Right lobe of liver (tissue), 6 donors: ENCODE measurements at places on chromosomes 2 and 18.
A peak's percentile ranks its signal among the peaks of the same experiment; 100 is the strongest.

- DNase-seq: peak; percentile 37
These were observed 140.5 kb downstream of the TPGS2 start for GRCh38 chr18:36688020-36688965.

- no peak for DNase-seq
These were observed 126.4 kb upstream of the EPAS1 start for GRCh38 chr2:46170611-46171350.

DNA sequence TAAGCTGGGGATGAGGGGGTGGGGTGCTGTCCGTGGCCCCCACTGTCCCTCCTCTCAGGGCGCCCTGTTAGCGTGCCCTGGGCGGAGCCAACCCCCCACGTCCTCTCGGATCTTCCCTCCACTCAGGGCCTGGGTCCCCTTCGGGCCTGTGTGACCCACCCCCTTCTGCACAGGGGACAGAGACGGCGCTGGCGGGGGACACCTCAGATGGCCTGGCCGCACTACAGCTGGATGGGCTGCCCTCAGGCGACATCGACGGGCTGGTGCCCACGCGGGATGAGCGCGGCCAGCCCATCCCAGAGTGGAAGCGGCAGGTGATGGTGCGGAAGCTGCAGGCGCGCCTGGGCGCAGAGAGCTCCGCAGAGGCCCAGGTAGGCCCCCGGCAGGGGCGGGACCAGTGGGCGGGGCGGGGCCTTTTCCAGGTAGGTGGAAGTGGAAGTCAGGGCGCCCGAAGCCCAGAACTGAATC, 9.9 kb upstream of the KLHL30 start:
- peak; percentile 12 for DNase-seq

DNA sequence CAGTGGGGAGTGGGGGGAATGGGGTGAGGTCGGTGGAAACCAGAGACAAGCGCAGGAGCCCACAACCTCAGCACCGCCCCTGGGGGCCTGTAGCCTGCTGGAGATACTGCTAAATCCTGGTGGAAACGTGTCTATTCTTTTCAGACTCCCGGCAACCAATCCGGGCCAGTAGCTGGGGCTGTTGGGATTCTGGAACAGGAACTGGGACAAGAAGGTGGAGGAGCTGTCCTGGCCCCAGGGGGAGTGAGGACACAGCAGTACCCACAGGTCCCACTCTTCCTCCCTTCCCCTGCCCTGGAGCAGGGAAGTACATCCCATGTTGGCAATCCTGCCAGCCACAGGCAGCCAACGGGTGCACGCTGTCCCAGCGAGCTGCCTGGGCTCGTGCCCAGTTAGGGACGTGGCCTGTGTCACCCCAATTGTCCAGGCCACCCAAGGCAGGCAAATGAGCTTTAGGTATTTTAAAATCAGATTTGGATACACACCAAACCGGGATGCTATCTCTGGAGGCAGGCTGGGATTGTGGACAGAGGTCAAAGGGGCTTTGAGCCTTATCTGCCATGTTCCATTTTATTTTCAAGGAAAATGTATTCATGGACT, 51.8 kb downstream of the HS1BP3 start:
- peak; percentile 91 for DNase-seq

- no peak for DNase-seq
These were observed 292.9 kb upstream of the MYT1L start for GRCh38 chr2:2623939-2624338.

DNA sequence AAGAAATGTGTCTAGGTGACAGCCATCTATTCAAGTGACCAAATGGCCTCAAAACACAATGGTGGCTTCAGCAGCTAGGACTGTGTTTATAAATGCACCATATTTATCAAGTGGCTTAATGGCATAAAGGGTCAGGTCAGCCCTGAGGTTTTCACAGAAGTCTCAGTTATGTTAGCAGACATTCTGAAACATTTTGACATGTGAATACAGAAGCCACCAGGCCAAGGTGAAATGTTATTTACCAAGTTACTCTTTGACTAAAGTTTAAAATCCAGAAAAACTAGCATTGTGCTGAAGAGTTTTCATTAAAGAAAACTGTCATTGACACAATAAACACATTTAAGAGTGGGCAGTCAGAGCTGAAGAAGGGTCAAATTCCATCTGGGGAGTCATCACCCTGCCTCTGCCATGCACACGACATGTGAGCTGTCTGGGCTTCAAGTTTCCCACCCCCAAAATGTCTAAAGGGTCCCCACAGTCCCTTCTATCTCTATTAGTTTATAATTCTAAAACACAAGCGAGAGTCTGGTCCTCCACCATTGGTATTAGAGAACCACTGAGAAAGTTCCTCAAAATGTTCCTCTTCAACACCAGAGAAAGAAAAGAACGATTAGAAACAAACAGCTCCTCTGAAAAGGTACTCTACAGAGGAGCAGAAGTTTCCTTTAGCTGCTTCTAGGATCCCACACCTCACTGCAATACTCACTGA, 77.5 kb upstream of the FZD5 start:
- no peak for DNase-seq

- DNase-seq: no peak
These were observed 352.6 kb downstream of the SS18 start for GRCh38 chr18:25737710-25738311.

GRCh38 chr2:226799211-226799975, at the start of gene IRS1:
TSS of gene IRS1 (minus strand) at chr2:226799820. CDS start at chr2:226798738, 1,082 bp downstream.
- peak; percentile 85 for DNase-seq

DNA sequence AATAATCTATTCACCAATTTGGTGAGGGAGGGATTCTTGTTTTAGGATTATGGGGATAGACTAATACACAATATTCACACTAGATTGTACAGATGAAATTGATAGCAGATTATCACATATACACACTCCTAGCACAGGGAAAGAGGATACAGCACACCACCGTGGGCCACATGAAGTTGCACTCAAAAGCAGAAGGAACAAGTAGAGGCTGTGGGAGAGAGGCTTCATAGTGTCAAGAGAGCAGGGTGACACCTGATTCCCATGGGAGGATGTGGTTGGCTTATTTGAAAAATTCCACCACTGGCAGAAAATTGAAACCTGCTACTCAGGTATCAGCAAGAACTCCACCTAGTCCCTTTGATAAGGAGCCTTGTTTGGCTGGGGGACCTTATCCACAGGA, 395.6 kb downstream of the SPAG16 start:
- DNase-seq: no peak

GRCh38 chr18:46607926-46608325, 49.1 kb downstream of the LOXHD1 start:
- DNase-seq: no peak

- DNase-seq: no peak
These were observed 76.5 kb downstream of the NOL10 start for GRCh38 chr2:10613263-10613662.

GRCh38 chr18:7259475-7259874, 28.6 kb downstream of the LRRC30 start:
- no peak for DNase-seq

DNA sequence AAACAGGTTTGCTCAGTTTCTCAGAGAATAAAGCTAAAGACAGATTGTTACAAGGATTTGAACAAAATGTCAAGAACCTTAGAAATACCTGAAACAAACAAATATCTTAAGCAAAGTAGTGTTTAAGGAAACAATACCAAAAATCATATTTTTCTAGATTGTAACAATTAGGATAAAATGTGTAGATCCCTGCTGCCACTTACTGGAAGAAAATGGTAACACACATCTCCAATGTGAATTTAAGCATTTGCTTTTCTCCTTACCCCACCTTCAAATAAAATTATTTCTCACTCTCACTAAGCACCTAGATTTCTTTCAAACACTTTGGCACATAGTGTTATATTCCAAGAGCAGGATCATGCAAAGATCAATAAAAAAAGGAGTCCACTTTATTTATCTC, 34.9 kb downstream of the SUCLG1 start:
- no peak for DNase-seq

DNA sequence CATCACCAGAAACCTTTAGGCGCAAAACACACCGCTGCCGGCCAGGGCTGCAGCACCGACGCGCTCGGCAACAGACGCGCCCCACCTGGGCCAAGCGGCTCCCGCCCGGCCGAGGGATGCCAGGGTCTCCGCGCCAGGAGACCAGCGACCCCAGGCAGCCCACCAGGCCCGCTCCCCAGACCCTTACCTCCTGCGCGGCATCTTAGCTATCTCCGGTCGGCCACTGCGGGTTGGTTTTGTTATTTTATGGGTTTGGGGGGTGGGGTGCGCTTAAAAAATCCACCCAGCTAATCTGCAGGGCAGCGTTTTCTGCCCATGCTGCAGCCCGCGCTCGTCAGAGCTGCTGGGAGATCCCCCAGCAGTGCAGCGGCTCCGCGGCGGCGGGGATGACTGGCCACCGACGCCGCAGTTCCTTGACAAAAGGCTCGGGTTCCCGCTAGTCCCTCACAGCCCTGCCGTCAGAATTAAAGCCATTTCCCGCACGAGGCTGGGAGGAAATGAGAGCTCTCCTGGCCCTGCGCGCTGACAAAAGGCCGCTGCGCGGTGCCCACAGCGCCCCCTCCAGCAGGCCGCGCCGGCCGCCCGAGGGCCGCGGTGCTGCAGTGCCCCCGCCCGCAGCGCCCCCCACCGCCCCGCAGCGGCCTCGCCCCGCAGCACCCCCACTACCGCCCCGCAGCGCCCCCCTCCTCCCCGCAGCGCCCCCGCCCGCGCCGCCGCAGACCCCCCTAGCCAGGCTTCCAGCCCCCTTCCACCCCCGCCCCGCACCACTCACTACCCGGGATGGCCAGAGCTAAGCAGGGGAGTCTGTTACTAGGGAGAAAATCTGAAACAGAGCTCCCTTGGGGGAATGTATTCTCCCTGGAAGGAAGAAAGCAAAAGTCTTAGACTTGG, at the start of gene ADD2:
ADD2 (minus strand) TSS at position 502 of the 891 bp plus-strand sequence. CDS start 61,792 bp downstream, outside the sequence.
- DNase-seq: no peak

DNA sequence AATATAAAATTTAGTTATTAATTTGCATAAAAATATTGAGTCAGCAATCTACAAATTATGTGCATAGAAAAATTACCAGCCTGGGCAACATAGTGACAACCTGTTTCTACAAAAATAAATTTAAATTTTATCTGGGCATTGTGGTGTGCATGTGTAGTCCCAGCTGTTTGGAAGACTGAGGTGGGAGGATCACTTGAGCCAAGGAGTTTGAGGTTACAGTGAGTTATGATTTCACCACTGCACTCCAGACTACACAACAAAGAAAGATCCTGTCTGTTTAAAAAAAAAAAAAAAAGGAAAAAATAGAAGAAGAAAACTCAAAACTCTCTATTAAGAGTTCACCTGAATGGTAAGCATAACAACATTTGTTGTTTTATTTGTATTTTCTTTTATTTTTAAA, 1048.4 kb upstream of the CDH2 start:
- DNase-seq: no peak

- DNase-seq: no peak
These were observed 948.7 kb downstream of the TSN start for GRCh38 chr2:122704109-122704563.

- no peak for DNase-seq
These were observed 51.5 kb downstream of the TMEM18 start for GRCh38 chr2:625415-626333.

DNA sequence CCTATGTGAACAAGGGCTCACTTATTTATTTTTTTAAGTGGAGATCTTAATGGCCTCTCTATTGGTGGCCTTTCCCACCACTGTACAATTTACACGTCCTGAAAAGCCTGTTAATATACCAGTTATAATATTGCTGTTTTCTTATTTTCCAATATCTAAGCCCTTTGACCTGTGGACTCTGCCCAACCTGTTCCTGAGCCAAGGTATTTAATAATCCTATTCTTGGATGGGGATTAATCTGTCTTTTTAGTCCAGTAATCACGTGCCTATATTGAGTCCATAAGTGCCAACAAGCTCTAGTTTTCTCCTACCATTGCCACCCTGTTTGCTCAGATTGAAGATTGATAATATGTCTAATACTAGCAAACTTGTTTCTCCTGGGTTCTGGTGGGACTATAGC, 42.7 kb downstream of the MBD5 start:
- DNase-seq: no peak

DNA sequence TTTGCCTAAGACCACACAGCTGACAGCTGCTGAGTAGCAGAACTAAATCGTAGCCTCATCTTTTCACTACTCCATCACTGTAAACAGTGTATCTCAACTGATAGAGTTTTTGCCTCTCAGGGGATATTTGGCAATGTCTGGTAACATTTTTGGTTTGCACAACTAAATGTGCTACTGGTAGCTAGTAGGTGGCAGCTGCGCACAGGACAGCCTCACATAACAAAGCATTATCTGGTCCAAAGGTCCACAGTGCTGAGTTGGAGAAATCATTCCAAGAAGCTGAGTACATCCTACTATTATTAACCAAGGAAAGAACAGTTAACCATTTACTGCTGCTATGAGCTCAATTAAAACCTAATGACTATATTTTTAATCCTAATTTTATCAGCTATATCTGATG, 6.1 kb upstream of the CCDC102B start:
- no peak for DNase-seq

DNA sequence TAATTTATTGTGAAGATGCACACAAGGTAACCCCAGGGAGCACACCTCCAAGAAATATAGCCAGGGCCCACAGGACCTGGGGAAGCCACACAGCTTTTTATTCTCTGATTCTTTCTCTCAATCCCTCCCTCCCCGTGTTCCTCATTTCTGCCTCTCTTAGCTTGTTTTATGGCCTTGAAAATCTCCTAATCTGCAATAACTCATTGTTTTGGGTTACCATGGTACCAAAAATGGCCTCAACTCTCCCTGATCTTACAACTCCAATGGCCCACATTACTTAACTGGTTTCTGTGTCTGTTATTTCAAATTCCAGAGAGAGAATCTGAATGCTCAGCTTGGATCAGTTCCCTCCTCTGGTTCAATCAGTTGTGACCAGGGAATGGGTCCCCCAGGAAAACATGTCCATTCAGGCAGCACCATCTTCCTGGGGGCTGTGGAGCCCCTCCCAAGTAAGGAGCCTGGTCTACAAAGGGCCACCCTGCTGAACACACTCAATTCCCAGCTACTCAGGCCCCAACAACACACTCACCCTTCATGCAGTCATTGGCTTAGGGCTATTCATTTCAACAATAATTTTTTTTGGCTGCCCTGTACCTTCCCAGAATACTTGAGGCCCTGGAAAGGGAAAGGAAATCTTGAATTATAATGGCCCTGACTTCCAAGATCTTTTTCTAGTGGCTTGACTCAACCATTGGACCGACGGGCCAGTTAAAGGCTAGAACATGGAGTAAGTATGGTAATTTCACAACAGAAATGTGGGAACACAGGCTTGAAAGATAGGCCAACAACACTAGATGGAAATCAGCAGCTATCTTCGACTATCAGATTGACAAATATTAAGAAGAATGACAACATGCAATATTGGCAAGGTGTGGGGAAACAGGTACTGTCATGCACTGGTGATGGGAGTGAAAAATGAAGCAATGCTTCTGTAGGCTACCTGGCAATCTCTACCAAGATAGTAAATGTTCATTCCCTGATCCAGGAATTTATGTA, 41.6 kb upstream of the ST3GAL5 start:
- DNase-seq: no peak

- DNase-seq: no peak
These were observed 66.1 kb downstream of the PTPRM start for GRCh38 chr18:7633171-7633570.

DNA sequence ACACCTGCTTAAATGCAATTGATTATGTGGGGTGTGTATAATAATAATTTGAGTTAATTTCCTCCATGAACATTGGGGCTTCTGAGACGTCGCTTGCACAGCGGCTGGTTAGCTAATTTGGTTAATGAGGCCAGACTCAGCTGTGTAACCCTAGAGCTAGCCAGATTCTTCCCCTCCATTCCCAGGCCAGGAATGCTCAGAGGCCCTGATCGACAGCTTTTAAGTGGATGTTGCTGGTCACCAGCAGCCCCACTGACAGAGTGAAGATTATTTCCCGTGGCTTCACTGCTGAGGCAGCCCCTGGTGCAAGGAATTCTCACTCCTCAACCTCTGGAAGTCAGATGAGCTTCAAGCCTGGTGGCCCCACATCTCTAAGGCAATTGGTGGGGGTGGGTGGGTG, 12.4 kb upstream of the EPAS1 start:
- peak; percentile 12 for DNase-seq

- no peak for DNase-seq
These were observed 235.2 kb downstream of the LDLRAD4 start for GRCh38 chr18:13453714-13454113.
